NCI-H1092 treated with DMSO at 0.1 percent for 48 hours (cell line): ENCODE measurements at places on chromosomes 2 and 18.

- no peak for DNase-seq
Observed at GRCh38 chr18:9095297-9096006, 7.0 kb upstream of the NDUFV2 start.

GRCh38 chr18:46408334-46408987 lies 248.6 kb downstream of the LOXHD1 start:
- DNase-seq: no peak

- no peak for DNase-seq
Observed at GRCh38 chr2:9364791-9365497, 58.4 kb downstream of the ITGB1BP1 start.

- no peak for DNase-seq
Observed at GRCh38 chr2:231161877-231162329, 36.5 kb upstream of the ARMC9 start.

DNA sequence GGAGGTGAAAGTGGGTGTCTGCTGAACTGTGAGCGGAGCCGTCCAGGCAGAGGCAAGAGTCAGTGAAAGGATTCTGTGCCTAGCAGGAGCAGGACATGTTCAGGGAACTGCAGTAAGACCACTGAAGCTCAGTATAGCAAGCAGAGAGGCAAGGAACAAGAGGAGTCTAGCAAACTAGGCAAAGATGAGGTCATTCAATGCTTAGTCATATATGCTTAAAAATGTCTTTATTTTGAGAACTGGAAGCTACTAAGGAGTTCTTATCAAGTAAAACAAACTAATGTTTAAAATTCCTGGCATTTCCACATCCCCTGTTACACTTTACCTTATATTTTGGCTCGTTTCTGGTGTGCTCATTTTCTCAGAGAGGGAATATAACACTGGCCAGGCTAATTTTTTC lies 913.4 kb downstream of the CBLN2 start:
- no peak for DNase-seq

GRCh38 chr2:163757814-163758213 lies 22.0 kb upstream of the FIGN start:
- DNase-seq: no peak

- no peak for DNase-seq
Observed at GRCh38 chr2:121400201-121400600, 115.2 kb upstream of the TFCP2L1 start.

- DNase-seq: no peak
Observed at GRCh38 chr2:187215532-187216240, 232.4 kb downstream of the CALCRL start.

- DNase-seq: no peak
Observed at GRCh38 chr18:62763101-62763521, 47.8 kb downstream of the PHLPP1 start.
